ENCODE measurements at places on chromosomes 1 and 21. TPM values are rescaled to one million over a fixed set of nuclear protein-coding genes. Genes with fewer than 3 reads are reported as not detected.
A peak's percentile ranks its signal among the peaks of the same experiment; 100 is the strongest.

- no peak for DNase-seq
Observed at GRCh38 chr1:155064111-155064831, 731 bp downstream of the EFNA4 start.

- DNase-seq, result peak; percentile 67
Observed at GRCh38 chr1:147478521-147478920, 62.8 kb upstream of the BCL9 start.

GRCh38 chr1:228898582-228898992 is 163.3 kb downstream of the RHOU start:
- no peak for DNase-seq

Gene TSEN15
- total RNA-seq, result 31.8 TPM

- DNase-seq, result no peak
Observed at GRCh38 chr1:173332026-173332425, 124.9 kb upstream of the TNFSF4 start.
